CD8-positive, alpha-beta memory T cell (primary cell): ENCODE measurements at places on chromosomes 2 and 18.

GRCh38 chr2:156908825-156909224 lies 348.7 kb upstream of the GALNT5 start:
- no peak for DNase-seq

DNA sequence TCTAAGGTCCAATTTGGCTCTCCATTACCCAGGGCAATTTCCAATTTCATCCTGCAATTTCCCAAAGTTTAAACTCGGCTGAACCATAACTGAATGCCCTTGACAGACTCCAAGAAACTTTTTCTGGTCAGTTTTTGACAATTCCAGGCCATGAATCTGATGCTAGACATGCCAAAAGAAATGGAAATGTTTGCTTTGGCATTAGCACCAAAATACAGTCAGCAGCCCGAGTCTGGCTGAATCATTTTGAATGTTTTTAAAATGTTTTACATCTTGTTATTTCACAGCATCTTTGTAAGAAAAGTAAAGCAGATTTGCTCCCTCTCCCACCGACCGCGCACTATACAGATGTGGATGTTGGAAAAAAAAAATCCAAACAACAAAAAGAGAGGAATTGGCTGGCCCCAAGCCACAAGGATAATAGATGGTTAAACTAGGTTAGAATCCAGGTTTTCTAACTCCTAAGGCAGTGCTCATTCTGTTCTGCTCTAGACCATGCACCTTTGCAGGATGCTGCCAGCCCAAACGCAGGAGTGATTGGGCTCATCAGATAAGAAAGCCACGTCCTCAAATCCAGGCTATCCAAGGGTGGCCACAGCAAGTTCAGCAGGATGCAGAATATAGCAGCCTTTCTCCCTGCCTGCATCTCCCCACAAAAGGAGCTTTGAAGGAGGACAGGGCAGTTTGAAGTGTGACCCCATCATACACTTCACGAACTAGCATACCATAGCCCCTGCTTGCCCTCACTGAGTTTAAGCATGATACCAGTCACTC lies 167.5 kb downstream of the ALK start:
- DNase-seq: no peak

- no peak for DNase-seq
These were observed 35.1 kb upstream of the MAPRE2 start for GRCh38 chr18:35005963-35006577.

- no peak for DNase-seq
These were observed 5.3 kb downstream of the CAPN13 start for GRCh38 chr2:30801821-30802455.

- no peak for DNase-seq
These were observed 108.0 kb downstream of the ITGB1BP1 start for GRCh38 chr2:9315280-9315847.

DNA sequence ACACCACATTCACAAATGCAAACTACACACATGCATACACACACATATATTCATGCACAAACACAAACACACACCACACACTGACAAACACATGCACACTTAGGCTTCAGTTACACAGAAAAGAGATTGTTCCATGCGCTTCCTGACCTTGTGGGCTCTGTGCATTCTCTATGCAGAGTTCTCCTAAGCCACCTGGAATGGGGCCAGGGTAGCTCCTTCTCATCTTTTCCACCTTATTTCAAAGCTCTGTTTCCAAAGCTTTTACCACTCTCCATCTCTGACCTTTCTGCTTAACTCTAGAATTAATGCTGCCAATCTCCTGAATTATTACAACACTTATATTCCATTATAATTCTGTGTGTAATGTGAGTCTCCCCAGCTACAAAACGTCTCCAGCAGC lies 522.3 kb upstream of the MYT1L start:
- DNase-seq: no peak

- no peak for DNase-seq
These were observed 272.9 kb upstream of the EPAS1 start for GRCh38 chr2:46024146-46024779.

- DNase-seq: no peak
These were observed 21.3 kb downstream of the PSME4 start for GRCh38 chr2:53949457-53949856.

DNA sequence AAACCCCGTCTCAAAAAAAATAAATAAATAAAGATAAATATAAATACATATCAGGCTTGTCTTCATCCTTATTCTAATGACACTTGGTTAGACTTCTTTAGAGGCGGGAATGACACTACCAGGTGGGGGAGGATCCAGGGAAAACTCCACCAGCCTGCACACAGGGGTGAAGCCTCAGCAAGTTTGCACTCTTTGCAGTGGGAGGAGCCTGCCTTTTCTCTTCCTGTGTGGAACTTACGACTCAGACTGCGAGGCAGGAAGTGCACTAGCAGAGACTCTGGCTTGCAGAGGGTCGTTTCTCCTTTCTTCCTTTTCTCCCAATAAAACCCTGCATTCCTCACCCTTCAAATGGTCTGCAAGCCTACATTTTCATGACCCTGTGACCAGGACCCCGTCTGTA lies 153.6 kb upstream of the CBLN2 start:
- DNase-seq: no peak

- no peak for DNase-seq
These were observed 59.5 kb downstream of the RABL2A start for GRCh38 chr2:113686537-113686936.

- DNase-seq: no peak
These were observed 46.9 kb downstream of the ODC1 start for GRCh38 chr2:10400978-10401951.

DNA sequence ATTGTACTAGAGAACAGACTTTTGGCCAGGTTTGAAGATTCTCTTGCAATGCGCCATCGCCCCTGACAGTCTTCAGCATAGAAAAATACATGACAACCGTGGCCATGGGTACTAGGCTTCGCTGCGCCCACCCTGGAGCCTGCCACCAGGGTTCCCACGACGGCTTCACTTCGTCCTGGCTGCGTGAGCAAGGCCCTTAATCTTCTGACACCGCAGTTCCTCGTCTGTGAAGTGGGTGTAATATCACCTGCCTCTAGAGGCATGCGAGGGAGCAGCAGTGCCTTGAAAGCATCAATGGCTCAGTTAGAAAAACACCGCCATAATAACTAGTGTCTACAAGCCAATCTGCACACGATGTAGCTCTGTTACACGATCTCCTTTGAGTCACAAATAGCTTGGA lies 175.2 kb upstream of the HS6ST1 start:
- no peak for DNase-seq

DNA sequence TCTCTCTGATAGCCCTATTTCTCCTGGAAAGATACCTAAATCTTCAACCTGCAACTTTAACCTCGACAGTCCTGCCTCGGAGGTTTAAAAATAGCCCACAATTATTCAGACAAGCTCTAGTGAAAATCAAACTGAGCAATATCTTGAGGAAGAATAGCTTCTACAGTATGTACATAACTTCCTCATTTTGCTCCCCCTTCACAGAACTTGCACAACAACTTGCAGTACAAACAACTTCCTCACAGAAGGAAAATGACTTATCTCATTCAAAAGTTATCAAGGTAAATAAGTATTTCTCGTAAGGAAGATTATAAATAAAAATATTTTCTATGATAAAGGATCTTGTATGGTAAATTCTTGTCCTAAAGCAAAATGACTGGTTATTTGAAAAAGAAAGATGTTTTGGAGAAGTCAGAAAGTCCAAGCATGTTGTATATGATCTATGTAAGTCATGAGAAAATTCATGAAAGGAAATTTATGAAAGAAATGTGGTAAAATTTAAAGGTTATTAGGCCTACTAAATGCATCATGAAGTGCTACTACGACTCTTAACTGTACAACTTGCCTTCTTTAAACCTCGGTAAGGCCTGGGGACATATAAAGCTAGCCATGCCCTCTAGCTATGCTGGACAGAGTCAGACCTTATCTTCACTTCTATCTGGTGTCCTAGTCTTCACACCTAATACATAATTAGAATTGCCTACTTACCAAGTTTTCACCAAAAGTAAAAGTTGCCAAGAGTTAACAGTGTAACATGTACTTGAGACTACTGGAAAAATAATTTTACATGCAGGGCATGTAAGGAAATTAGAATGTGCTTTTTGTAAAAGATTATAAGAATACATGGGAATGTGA lies 394.5 kb downstream of the DLGAP1 start:
- DNase-seq: no peak

DNA sequence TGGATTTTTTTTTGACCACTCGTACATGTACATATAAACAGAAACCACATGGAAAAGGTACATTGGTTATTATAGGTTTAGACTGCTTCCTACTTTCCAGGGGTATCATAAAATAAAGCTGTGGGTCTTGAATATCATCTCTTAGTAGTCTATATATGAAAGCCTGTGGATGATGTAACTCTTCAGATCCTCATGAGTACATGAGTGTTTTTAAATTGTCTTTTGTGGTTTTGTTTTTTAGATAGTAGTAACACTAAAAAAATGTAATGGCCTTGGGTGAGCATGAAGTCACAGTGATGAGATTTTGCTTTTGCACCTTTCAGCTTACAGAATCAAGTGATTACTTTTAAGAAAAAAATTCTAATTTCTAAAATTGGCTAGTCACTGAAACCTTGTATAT lies 80.2 kb downstream of the RAB3GAP1 start:
- no peak for DNase-seq

- DNase-seq: no peak
These were observed 56.9 kb downstream of the DPYSL5 start for GRCh38 chr2:26904839-26905238.

- DNase-seq: no peak
These were observed 104.6 kb downstream of the UNC80 start for GRCh38 chr2:209876211-209876610.

GRCh38 chr2:197171582-197171981 lies 139.0 kb downstream of the ANKRD44 start:
- no peak for DNase-seq

- no peak for DNase-seq
These were observed 9.2 kb downstream of the TGIF1 start for GRCh38 chr18:3458952-3459853.

DNA sequence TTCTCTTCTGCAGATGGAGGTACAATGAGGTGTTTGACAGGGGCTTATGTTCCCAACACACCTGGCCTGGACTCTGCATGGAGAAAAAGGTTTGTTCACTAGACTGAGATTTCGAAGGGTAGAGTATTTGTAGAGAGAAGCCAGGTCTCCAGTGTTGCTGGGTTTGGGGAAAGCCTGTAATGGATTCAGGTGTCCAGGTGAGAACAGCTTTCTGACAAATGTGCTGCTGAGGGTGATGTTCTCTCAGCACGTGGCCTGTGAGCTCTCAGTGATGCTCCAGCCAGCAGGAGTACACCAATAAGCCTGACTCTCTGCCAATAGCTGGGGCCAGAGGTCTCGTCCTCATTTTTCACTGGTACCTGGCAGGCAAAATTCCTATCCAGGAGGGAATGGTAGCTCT lies 43.8 kb upstream of the ARHGAP25 start:
- no peak for DNase-seq

DNA sequence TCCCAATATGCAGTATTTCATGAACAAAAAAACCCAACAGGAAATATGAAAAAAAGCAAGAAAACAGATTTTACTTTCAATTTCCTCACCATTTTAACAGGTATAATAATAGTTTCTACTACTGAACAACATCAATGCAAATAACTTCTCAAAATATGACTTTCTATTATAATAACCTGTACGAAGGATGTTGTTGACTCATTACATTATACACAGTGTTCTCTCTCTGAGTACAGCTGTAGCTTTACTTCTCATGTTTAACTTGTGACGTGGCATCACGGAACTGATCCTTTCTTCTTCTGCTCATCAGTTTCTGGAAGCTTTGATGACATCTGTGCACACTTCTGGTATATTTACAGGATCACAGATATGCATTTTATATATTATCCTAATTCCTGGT lies 40.0 kb downstream of the FAM228A start:
- DNase-seq: no peak

DNA sequence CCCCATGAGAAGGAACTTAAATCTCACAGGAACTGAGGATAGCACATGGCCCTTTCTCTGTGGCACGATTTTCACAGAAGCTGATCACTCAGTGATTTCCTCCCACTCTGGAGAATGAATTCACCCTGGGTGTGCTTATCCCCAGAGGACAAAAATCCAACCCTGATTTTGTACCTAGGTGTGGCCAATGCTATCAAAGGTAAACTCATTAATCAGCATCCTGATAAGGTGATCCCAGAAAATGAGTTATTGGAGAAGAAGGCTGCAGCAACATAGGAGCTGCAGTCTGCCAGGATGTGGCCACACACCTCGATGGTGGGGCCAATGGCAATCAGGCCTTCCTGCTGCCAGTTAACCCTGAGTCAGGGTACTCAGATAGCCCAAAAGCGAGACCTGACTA lies 8.2 kb upstream of the SULT1C2 start:
- DNase-seq: no peak

- DNase-seq: no peak
These were observed 808.2 kb downstream of the SUCLG1 start for GRCh38 chr2:83650898-83651297.

GRCh38 chr2:96082211-96083063 lies 33.9 kb downstream of the ADRA2B start:
- DNase-seq: no peak

DNA sequence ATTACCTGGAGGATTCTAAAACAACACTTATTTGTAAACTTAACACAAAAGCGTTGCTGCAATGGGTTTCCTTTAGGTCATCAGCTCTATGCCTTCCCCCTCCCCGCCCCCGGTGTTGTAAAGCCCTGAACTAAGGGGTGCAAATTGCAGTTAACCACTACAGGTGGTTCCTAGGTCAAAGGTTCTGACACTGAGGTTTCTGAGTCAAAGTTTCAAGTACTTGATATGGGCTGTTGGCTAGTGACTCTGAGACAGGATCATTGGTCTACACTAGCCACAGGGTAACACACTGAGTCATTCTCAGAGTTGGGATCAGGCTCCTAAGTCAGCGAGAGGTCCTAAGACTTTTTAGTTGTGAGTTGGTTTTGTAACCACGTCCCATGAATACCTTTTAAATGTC lies 15.4 kb downstream of the IL1B start:
- DNase-seq: no peak

GRCh38 chr2:188622601-188623260 lies 331.1 kb downstream of the GULP1 start:
- DNase-seq: no peak

- DNase-seq: no peak
These were observed 2.4 kb downstream of the SCYGR8 start for GRCh38 chr2:227748079-227748478.

- DNase-seq: no peak
These were observed 705.6 kb upstream of the ID2 start for GRCh38 chr2:7976206-7976605.

- DNase-seq: no peak
These were observed 686 bp upstream of the PNO1 start for GRCh38 chr2:68157002-68157401.

- no peak for DNase-seq
These were observed 22.6 kb upstream of the DCDC2C start for GRCh38 chr2:3680548-3681345.

- no peak for DNase-seq
These were observed 51.6 kb upstream of the ATP8B1 start for GRCh38 chr18:57854726-57855125.

GRCh38 chr2:65666156-65666725 lies 233.8 kb upstream of the SPRED2 start:
- no peak for DNase-seq

GRCh38 chr2:62565309-62565908 lies 59.4 kb upstream of the TMEM17 start:
- DNase-seq: no peak

- DNase-seq: no peak
These were observed 239.7 kb upstream of the FBXO11 start for GRCh38 chr2:48145845-48146452.

GRCh38 chr2:174595891-174596397 lies 1.7 kb downstream of the WIPF1 start:
- DNase-seq: no peak

GRCh38 chr2:75390169-75390568 lies 170.6 kb downstream of the EVA1A start:
- DNase-seq: no peak
